ENCODE measurements at places on chromosomes 1 and 21. TPM values are rescaled to one million over a fixed set of nuclear protein-coding genes. Genes with fewer than 3 reads are reported as not detected.

- DNase-seq: no peak
These were observed 12.7 kb downstream of the C1QB start for GRCh38 chr1:22665752-22666151.

GRCh38 chr1:159177272-159177907, 6.0 kb downstream of the CADM3 start:
- peak; percentile 72 for DNase-seq

GRCh38 chr21:34795175-34795547, 126.4 kb downstream of the CLIC6 start:
- peak; percentile 21 for DNase-seq

HSD3B2 gene
- 1.8 TPM for total RNA-seq

SFN gene
- 37.1 TPM for total RNA-seq
